ELF-1 (cell line): ENCODE measurements at places on chromosomes 3 and 15.
A peak's percentile ranks its signal among the peaks of the same experiment; 100 is the strongest.

GRCh38 chr3:42698216-42698910 is 4.2 kb downstream of the HHATL start:
- DNase-seq, result no peak

DNA sequence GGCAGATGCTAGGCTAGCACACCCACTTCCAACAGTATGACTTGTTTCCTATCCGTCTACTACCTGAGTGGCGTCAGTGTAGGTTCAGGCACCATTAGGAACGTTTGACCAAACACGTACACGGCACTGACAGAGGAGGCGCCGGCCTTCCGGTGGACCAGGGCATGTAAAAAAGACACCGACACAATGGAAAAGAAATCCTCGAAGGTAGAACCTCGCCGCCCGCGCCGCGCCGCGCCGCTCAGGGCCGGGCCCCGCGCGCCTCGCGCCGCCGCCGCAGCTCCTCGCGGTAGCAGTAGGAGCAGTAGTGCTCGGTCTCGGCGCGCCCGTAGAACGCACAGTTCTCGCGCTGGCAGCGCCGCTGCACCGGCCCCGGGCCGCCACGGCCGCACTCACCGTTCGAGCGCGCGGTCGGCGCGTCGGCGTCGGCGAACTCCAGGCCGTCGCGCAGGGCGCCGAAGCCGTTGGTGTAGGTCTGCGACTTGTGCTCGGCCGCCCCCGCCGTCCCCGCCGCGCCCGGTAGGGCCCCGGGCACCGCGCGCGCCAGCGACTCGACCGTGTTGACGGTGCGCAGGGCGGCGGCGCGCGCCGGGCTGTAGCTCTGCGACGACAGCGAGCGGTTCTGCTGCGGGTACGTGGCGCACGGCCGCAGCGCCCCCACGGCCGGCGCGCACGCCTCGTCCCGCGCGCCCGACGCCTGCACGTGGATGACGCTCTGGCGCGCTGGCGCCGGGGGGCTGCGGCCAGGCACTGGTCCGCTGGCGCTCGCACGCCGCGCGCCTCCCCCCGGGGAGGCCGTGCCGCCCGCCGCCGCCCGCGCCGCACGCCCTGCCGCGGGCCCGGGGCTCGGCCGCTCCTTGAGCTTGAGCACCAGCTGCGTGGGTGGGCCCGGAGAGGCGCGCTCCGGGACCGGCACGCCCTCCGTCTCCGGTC is 156.7 kb downstream of the KLF13 start:
- DNase-seq, result no peak

GRCh38 chr3:64306745-64307144 is 81.5 kb upstream of the PRICKLE2 start:
- DNase-seq, result no peak

DNA sequence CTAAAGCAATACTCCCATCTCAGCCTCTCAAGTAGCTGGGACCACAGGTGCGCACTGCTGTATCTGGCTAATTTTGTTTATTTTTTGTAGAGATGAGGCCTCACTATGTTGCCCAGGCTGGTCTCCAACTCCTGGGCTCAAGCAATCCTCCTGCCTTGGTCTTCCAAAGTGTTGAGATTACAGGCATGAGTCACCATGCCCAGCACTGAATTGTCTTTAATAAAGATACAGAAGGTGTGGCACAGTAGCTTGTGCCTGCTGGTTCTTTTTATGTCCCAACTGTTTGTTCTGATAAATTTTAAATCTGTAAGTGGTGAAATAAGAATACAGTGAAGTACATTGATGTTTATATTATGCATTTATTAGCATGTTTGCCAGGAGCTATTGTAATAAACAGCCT is 20.6 kb upstream of the TRAK1 start:
- DNase-seq, result no peak

- peak; percentile 69 for DNase-seq
Measured at GRCh38 chr15:80234883-80235282, 17.1 kb downstream of the CTXND1 start.

DNA sequence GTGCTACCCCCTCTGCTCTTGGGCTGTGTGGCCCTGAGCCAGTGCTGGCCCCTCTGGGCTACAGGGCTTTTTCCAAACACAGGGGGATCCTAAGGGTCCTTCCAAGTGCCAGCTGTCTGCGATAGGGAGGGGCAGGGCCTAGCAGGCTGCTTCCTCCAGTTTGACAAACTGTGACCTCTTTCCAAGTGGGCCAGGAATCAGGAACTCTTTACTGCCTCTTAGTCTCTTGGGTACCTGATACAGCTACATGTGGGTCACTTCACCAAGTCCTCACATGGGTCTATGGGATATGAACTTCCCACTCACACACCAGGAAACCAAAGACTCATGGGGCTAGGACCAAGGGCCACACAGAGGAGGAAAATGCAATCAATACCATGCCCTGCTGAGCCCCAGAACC is 25.4 kb downstream of the SEC61A1 start:
- no peak for DNase-seq

DNA sequence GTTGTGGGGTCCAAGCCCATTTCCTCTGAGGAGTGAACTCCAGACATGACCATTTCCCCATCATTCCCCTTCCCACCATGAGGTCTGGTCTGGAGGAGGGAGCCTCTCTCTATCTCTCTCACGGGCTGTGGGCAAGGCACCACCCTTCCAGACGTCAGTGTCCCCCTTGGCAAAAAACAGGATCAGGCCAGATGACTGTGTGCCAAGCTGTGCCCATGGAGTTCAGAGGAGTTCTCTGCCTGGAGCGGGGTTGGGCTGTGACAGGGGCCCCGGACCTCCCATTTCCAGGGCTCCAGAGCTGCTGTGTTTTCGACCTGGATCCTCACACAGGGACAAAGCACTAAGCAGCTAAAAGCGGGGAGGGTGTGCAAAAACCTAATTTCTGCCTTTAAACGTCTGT is 124.5 kb downstream of the RAB11A start:
- no peak for DNase-seq

DNA sequence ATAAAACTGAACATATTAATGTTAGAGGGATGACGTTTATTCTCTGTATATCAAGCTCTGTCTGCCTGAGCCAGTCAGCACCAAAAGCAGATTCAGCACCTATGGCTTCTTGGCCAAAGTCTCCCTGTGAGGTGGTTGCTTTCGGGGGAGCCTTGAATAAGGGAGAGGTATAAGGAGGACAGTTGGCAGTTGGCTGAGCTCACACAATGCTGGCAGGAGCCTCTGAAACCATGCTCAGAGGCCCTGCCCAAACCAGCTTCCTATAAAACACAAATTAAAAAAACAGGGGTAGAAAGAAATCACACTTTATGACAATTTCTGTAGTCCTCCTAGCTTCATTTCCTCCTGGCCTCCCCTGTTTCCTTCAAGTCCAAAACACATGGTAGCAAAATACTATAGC is 18.8 kb downstream of the ARHGEF3 start:
- DNase-seq, result no peak

DNA sequence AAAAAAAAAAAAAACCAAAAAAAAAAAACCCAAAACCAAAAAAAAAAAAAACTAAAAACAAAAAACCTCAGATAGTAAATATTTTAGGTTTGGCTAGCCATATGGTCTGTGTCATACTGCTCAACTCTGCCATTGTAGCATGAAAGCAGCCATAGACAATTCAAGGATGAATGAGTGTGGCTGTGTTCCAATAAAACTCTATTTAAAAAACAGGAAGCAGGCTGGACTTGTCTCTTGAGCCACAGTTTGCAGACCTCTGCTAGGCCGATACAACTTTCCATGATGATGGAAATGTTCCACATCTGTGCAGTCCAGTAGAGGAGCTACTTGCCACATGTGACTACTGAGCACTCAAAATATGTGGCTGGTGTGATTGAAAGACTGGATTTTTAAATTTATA is 11.1 kb downstream of the EFCAB12 start:
- DNase-seq, result no peak

GRCh38 chr3:66778107-66778506 is 220.0 kb upstream of the KBTBD8 start:
- no peak for DNase-seq

DNA sequence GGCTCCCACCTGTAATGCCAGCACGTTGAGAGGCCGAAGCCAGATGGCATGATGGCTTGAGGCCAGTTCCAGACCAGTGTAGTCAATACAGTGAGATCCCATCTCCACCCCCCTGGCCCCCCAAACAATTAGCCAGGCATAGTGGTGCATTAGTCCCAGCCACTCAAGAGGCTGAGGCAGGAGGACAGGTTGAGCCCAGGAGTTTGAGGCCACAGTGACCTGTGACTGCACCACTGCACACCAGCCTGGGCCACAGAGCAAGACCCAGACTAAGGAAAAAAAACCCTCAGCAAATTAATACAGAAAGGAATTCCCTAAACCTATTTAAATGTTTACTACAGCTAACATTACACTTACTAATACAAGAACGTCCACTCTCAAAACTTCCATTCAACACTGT is 424.6 kb downstream of the SHQ1 start:
- no peak for DNase-seq

DNA sequence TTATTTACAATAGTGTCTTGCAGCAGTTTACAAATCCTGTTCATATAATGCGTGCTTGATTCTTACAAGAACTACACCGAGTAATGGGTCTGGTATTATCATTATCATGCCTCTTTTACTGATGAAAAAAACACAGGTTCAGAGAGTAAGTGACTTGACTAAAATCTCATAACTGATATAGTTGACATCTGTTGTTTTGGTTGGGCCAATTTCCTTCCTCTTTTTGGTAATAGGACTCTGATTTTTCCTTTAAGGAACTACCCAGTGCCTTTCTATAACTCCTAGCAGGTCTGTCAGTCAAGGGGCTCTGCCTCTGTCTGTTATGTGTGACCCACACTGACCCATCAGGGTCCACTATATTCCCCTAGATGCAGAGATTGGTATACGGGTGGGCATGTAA is 14.6 kb upstream of the BLOC1S6 start:
- DNase-seq, result no peak

DNA sequence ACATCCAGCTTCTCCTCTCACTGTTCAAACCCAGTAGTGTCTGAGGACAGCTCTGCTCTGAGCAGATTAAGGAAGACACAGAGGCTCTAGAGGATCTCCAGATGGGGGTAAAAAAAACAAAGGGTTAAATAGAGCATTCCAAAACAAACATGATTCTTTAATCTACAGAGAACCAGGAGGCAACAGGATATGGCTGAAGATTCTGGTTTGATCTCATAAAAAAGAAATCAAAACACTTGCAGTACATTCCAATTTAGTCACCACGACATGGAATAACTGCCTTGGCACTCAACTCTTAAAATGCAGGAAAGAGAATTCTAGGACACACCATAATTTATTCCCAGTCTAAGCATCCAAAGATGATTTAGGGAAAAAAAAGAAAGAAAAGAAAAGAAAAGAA is 32.0 kb downstream of the TM4SF4 start:
- no peak for DNase-seq

GRCh38 chr3:41129731-41130130 is 69.6 kb upstream of the CTNNB1 start:
- no peak for DNase-seq

DNA sequence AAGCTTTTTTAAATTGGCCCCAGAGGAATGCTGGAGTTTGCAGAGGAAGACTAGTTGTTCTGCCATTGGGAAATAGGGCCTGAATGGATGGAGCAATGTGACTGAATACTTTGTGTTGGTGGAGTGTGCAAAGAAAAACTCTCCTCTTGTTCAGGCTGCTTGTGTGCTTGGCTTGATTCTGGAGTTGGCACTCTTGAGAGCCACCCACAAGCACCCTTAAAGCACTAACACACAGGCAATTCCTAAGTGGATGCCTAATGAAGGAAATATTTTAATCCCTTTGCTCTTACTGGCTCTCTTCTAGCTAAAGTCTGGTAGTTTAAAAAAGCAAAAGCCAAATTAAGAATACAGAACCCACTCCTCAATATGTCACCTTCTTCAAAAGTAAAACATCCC is 304.4 kb upstream of the C2CD4B start:
- no peak for DNase-seq

DNA sequence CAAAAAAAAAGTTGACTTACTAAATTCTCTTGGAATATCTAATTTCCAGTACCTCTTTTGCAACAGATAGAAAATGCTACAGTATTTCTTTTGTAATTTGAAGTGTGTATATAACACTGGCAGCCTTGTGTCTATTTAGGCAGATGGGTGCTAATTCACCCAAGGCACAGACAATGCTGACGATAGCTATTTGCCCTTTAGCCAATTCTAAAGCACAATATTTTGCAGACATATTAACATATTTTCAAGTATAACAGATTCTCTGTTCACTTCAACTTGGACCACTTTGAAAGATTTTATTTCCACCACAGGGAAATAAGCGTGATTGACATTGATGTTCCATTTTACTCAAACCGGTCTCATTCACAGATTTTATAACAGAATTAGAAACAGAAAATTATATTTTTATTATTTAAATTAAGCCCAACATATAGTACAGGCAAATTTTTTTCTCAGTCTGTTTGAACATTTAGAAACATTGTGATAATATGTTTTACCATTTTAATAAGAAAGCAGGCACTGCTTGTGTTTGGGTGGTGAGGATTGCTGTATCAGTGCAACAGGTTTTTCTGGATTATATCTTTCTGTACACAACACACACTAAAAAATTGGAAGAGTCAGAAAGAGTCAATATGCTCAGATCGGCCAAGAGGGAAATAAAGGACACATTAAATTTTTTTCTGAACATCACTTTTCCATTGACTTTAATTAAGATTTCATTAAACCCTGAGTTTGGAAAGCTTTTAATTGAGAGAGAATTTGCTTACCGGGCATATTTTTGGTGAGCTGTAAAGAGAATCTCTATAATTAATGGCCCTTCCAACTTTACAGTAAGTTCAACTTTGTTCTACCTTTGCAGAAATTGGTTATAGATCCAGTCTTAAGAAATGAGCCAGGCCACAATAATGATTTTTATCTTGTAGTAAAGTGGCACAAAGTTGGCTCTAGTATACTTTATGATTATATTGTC is 327.3 kb upstream of the NR2F2 start:
- no peak for DNase-seq

DNA sequence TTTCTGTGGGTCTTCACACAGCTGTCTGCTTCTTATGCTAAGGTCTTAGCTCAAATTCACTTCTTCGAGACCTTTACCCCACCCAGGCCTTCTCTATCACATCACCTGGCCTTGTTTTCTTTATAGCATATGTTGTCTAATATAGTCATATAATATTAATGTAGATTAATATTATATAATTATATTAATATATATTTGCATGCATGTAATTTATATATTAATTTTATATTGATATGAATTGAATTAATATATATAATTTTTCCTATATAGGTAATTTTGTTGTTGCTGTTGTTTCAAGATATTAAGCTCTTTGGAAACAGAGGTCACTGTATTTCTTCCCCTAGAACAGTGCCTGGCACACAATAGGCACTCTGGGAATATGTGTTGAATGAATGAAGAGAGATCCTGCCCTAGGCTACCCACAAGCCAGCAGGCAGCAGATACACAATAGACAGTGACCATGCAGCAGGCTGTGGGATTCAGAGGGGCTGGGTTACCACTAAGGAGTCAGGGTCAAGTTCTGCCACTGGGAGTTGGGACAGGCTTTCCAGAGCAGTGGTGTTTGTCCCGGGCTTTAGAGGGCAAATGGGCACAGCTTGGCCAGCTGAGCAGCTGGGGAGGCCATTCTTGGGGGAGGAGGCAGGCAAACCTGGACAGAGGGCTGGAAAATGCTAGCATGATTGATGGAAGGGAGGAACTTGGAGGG is 126.3 kb downstream of the DNAJB8 start:
- no peak for DNase-seq
